ENCODE measurements at places on chromosomes 1 and 21. TPM values are rescaled to one million over a fixed set of nuclear protein-coding genes. Genes with fewer than 3 reads are reported as not detected.

Gene OR10Z1
- not detected for polyA plus RNA-seq

Gene CNR2
- not detected for polyA plus RNA-seq

Gene RIPK4
- not detected for polyA plus RNA-seq

Gene CTH
- 9.6 TPM for polyA plus RNA-seq

Gene DIRAS3
- 13.1 TPM for polyA plus RNA-seq

Gene FLG2
- not detected for polyA plus RNA-seq

Gene HAO2
- not detected for polyA plus RNA-seq

Gene THEM5
- polyA plus RNA-seq, result not detected

Gene SLFNL1
- polyA plus RNA-seq, result 0.09 TPM

Gene BCAR3
- 24.9 TPM for polyA plus RNA-seq

Gene GNAT2
- not detected for polyA plus RNA-seq

Gene BCL2L15
- polyA plus RNA-seq, result 0.12 TPM

Gene FCMR
- polyA plus RNA-seq, result 1.1 TPM

Gene LRRC38
- not detected for polyA plus RNA-seq

Gene SUSD4
- 0.29 TPM for polyA plus RNA-seq

Gene PRR9
- polyA plus RNA-seq, result not detected

Gene GALNT2
- 119 TPM for polyA plus RNA-seq

Gene GBP5
- polyA plus RNA-seq, result not detected

Gene GJA9
- polyA plus RNA-seq, result not detected

Gene BTG2
- polyA plus RNA-seq, result 34.7 TPM

Gene CFHR4
- not detected for polyA plus RNA-seq

Gene UBASH3A
- not detected for polyA plus RNA-seq

Gene SPATA46
- not detected for polyA plus RNA-seq

Gene DIPK1A
- 50.8 TPM for polyA plus RNA-seq

Gene USH2A
- polyA plus RNA-seq, result 0.01 TPM

Gene DCST1
- polyA plus RNA-seq, result not detected

Gene OBSCN
- polyA plus RNA-seq, result 5.9 TPM

Gene SRGAP2B
- polyA plus RNA-seq, result 22.3 TPM

Gene HSD3B2
- not detected for polyA plus RNA-seq

Gene FBLIM1
- polyA plus RNA-seq, result 143 TPM

Gene BTBD8
- 3.1 TPM for polyA plus RNA-seq

Gene TNFSF4
- 29.3 TPM for polyA plus RNA-seq

Gene KIF14
- 1.5 TPM for polyA plus RNA-seq

Gene F3
- polyA plus RNA-seq, result 330 TPM

Gene SLC9A1
- polyA plus RNA-seq, result 16.4 TPM

Gene ANXA9
- polyA plus RNA-seq, result 0.21 TPM

Gene CD5L
- not detected for polyA plus RNA-seq

Gene PIK3R3
- 14.5 TPM for polyA plus RNA-seq

Gene GFI1
- polyA plus RNA-seq, result 0.04 TPM

Gene KCNT2
- 1.3 TPM for polyA plus RNA-seq

Gene C1orf226
- 0.11 TPM for polyA plus RNA-seq

Gene NES
- polyA plus RNA-seq, result 15.7 TPM

Gene KLHDC7A
- polyA plus RNA-seq, result not detected

Gene DMBX1
- polyA plus RNA-seq, result not detected

Gene NR0B2
- polyA plus RNA-seq, result not detected

Gene VASH2
- 4.2 TPM for polyA plus RNA-seq

Gene WDTC1
- 9.2 TPM for polyA plus RNA-seq

Gene PRAMEF7
- not detected for polyA plus RNA-seq

Gene WNT9A
- 0.91 TPM for polyA plus RNA-seq

Gene PPM1J
- polyA plus RNA-seq, result 2.1 TPM

Gene SPRR2G
- polyA plus RNA-seq, result not detected

Gene SLAMF9
- not detected for polyA plus RNA-seq

Gene NFASC
- 1.7 TPM for polyA plus RNA-seq

Gene RNF223
- not detected for polyA plus RNA-seq

Gene GREM2
- polyA plus RNA-seq, result 2.1 TPM

Gene CHAF1B
- polyA plus RNA-seq, result 3.5 TPM

Gene SPRR2F
- not detected for polyA plus RNA-seq

Gene SDE2
- 12.7 TPM for polyA plus RNA-seq

Measured in AG04450 (cell line).